Occipital lobe (tissue), 3 donors: ENCODE measurements at places on chromosomes 4 and X.

- DNase-seq: no peak
Observed at GRCh38 chr4:81550388-81550859, 78.7 kb upstream of the RASGEF1B start.

GRCh38 chr4:150867148-150867547 is 147.9 kb downstream of the LRBA start:
- DNase-seq: no peak

- DNase-seq: peak; percentile 1
Observed at GRCh38 chrX:130916636-130917422, 13.8 kb upstream of the ENOX2 start.

DNA sequence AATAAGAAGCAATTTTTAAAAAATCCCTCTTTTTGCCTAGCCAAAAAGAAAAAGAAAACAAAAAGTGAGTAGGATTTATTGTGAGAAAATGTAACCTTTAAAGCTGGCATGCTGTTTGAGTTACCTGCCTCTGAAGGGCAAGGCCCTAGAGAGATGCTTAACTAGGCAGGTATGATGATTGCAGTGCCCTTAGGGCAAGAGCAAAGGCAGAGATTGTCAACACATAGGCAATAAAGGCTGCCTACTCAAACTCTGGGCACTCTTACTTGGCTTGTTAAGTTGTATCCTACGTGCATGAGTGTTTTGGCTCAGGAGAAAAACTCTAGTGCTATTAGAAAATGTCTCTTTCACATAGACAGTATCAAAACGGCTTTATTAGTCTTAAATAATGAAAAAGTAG is 306.0 kb downstream of the RPA4 start:
- no peak for DNase-seq

GRCh38 chrX:128975745-128976144 is 547.5 kb downstream of the SMARCA1 start:
- DNase-seq: peak; percentile 1

DNA sequence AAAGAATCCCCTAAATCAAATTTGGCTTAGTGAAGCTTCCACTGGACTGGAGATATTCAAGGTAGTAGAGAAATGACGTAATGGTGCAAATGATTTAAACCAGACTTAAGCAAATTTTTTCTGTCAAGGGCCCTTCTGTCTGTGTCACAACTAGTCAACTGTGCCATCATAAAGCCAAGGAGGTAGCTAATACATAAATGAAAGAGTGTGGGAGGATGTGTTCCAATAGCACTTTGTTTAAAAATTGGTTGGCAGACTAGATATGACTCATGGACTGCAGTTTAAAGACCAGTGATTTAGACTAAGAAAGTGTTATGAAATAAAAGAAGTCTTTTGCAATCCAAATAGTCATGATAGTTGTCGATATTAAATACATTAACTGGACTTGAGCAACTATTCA is 24.3 kb upstream of the TEX13C start:
- no peak for DNase-seq

DNA sequence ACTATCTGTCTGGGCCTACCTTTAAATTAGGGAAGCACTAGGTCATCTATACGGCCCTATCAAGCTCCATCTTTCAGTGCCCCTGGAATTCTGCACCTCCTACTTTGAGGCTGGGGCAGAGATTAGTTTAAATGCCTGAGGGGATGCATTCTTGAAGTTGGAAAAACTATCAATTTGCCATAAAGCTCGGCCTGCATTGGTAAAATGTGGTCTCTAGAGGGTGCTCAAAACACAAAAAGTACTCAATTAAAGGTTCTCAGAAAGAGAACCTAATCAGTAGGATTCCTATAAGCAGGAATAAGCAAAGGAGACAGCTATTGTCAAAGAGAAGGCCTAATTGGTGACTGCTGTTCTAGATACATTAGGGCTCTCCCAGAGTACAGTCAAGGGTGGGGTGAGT is 111.7 kb downstream of the AMER1 start:
- no peak for DNase-seq

DNA sequence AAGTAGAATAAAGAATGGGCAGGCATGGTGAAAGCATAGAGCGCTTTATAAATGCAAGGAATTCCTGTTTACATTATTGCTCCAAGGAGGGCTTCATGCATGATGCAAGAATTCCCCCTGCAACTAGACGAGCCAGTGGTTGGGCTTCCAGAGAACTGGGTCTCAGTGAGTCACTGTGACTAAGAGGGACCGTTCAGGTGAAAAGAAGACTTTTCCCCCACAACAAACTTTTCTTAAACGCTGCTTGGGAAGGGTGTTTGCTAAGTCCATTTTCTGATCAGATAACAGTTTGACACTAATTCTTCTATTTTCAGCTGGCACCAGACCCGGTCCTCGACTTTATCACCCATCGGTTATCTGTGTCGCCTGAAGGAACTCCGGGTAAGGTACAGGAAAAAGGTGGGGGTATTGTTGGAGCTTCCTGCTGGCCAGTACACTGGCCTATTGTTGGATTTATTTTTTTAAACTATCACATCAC is 40.1 kb downstream of the LDB2 start:
- no peak for DNase-seq

DNA sequence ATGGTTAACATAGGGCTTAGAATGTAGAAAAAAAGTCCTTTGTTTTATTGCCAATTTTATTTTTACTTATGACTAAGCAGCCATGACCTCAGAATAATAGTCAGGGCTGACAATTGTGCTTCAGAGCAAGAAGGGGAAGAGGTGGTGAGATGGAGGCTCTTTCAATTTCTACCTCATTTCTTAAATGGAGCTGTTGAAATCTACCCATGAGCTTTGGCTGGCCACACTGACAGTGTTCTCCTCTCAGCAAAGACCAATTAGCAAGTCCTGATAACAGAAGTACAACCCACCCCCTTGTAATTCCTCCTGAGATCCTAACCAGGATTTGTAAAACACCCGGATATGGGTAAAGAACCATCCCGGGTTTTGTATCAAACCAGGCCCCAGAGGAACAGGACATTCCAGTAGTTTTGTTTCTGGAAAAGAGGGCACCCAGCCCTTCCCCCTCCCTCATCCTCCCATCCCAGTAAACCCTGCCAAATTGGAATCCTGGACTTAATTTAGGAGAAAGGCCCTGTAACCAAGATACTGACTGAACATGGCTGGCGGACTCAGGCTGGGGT is at the start of gene HEPH:
TSS of gene HEPH (plus strand) at position 399 of the 563 bp plus-strand sequence. CDS start 6,324 bp downstream, outside the sequence.
- DNase-seq: no peak

DNA sequence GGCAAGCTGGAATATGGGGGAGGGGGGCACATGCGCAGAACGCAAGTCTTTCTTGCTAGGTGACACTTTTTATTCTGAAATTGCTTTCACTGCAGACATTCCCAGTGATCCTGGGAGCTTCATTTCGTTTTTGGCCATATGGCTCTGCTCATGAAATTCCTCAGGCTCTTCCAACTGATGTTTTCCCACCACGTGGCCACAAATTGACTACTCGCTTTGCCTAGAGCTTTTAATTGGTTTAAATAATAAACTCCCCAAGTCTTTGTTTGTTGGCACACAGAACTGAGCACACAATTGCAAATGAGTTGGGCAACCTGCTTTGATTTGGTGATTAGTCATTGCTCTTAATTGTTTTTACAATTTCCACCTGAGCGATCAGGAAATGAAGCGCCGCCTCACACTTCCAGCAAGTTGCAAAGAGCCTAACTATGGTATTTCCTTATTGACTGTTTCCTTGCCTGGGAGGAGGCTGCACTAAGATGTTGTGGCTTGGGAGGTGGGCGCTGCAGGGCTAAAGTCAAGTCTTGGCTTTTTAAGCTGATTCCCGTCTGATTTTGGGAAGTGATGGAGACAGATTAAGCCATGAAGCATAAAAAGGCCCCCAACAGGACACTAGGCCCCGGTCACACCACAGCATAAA is 282.5 kb downstream of the ZIC3 start:
- no peak for DNase-seq

- peak; percentile 19 for DNase-seq
Observed at GRCh38 chr4:147103403-147103946, 157.8 kb upstream of the TTC29 start.

GRCh38 chr4:128916832-128917231 is 107.3 kb downstream of the JADE1 start:
- DNase-seq: no peak

- DNase-seq: no peak
Observed at GRCh38 chr4:2660596-2661211, 95.4 kb downstream of the TNIP2 start.

DNA sequence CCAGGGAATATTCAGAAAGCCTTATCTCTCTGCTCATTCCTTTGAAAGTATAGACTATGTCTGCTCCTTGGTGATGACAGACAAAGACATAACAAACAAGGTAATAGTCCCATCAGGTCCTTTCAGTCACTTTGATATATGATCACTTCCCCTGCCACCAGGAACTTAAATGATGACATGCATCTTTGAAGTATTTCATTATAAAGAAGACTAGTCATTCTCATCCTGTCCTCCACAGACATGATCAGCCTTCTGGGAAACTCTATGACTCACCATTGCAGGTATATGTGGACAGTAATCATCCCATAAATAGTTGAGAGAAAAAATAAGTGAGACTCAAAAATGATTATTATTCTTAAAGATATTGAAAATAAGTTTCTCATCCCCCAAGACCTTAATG is 117.5 kb upstream of the VCX2 start:
- no peak for DNase-seq

- no peak for DNase-seq
Observed at GRCh38 chr4:7034262-7035081, 8.7 kb upstream of the TADA2B start.

- no peak for DNase-seq
Observed at GRCh38 chr4:168893807-168894206, 116.2 kb downstream of the CBR4 start.

DNA sequence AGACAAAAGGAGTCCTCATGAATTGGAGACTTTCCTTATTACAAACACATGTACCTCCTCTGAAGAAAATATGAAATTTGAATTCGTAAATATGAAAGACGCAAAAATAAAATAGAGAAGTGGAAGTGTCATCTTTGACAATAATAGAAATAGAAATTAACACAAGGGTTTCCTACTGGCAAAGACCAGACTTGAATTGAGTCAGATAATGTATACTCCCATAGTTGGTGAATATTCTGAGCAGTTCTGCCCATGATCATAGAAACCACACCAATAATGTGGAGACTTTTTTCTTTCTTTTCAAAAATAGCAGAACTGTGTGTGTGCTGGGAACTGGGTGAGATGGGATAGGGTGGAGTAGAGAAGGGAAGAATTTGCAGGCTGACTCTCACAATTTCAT is 277.7 kb upstream of the TET2 start:
- no peak for DNase-seq

DNA sequence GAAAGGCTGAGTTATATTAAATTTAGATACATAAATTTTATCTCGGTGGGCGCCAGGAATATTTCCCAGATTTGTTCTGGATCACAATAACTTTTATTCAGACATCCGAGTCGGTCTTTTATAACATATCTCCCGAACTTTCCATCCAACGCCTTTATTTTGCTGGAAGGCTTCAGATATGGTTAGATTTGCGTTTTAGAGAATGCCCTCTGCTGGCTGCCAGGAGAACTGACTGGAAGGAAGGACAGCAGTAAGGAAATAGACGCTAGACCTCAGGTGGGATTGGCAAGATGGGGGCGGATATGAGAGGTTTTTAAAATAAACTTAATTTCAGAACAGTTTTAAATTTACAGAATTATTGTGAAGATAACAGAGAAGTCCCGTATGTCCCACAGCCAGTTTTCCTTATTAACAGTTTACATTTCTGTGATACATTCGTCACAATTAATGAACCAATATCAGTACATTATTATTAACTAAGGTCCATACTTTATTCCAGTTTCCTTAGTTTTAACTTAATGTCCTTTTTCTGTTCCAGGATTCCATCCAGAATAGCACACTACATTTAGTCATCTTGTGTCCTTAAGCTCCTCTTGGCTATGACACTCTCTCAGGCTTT is 4.6 kb upstream of the KANTR start:
- no peak for DNase-seq

DNA sequence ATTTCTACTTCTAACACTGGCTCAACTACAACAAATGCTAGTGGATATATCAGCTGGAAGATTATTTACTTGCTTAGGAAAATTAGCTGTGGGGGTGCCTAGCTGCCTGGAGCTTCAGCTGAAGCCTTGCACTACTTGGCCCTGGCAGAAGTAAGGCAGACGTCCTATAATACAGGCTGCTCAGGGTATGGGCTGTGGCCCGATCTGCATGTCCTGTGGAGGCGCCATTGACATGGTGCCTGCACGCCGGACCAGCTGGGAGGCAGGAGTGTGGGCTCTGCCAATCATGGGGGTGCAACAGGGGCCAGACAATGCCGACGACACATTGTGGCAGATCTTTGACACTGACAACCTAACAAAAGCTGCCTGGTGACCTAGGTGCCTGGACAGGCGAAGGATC is 31.6 kb upstream of the UCP1 start:
- DNase-seq: no peak

DNA sequence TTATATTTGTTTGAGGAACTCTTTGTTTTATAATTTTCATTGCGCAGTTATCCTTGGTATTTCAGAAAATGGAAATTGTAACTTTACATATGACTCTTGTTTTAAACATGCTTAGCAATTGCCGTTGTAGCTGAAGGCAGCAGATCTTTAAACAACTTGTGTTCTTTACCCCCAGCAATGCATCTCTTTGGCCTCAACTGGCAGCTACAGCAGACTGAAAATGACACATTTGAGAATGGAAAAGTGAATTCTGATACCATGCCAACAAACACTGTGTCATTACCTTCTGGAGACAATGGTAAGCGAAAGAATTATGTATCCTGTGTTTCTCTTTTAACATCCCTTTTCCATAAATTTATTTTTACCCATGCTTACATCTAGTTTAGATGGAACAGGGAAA is 263.6 kb downstream of the DCTD start:
- no peak for DNase-seq

DNA sequence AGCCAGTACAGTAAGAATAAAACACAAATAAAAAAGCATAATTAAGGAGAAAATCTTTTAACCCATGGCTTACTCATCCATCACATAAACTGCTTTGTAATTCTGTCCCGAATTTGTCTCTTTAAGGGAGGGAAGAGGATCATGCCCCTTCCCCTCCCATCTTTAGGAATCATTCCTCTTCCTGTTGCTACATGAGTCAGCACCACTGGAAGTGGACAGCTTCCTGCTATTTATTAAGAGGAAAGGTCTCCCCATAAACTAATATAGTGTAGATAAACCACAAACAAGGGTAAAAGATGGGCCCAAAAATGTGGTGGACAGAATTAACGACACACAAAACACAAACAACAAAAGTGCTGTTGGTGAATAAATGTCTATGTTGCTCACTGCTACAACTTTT is 75.8 kb downstream of the PPP3CA start:
- no peak for DNase-seq

DNA sequence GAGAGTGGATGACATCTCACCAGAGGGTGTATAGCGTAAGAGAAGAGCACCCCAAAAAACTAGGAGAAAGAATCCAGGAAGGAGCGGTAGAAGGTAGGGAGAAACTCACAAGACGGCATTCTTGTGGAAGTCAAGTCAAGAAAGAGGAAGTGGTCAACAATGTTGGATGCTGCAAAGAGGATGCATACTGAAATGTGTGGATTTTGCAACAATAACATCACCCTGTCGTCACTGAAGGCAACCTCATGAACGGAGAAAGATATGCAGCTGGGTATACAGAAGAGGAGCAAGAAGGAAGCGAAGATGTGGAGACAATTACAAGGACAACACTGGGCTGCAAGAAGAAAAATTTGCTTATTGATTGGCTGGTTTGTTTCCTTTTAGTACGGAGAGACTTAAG is 11.4 kb upstream of the TAPT1 start:
- no peak for DNase-seq

GRCh38 chr4:25951390-25951952 is 37.5 kb downstream of the SMIM20 start:
- DNase-seq: no peak
